ENCODE measurements at places on chromosomes 3 and 15.

DNA sequence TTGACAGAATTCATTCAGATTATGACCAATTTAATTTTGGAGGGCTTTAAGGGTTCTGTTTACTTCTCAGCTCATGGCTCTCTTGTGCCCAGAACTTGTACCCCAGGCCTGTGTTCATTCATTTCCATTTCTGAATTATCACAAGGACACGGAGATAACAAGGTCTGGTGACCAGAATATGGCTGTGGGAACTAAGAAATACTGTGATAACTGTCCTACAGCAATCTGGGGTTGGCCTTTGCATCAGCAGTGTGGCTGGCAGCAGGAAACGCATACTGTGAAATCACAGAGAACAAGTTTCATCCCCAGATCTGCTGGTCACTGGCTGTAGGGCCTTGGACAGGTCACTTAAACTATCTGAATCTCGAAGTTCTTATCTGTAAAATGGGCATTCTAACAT is 41.8 kb upstream of the TPM1 start:
- DNase-seq: no peak

DNA sequence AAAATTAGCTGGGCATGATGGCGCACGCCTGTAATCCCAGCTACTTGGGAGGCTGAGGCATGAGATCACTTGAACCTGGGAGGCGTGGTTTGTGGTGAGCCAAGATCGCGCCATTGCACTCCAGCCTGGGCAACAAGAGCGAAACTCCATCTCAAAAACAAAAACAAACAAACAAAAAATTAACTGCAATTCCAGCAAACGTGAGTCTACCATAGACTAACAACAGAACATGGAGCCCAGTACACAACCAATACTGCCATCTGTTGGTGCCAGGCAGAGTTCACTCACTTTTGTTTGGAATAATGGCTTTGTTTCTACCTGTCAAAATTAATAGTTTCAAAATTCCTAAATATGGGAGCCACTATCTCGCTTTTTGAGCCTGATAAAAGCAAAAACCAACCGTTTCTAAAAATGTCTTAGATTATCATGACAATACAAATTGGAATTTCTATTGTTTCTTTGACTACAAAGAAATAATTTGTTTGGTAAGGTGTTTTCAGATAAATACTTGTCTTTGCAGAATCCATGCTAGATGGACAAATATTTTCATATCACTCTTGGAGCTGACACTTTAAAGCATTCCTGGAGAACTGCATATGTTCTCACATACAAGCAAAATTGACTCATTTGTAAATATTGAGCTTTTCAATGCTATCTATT is 45.0 kb downstream of the GPR176 start:
- no peak for DNase-seq

- DNase-seq: no peak
Observed at GRCh38 chr3:35592589-35593295, 46.6 kb upstream of the ARPP21 start.

DNA sequence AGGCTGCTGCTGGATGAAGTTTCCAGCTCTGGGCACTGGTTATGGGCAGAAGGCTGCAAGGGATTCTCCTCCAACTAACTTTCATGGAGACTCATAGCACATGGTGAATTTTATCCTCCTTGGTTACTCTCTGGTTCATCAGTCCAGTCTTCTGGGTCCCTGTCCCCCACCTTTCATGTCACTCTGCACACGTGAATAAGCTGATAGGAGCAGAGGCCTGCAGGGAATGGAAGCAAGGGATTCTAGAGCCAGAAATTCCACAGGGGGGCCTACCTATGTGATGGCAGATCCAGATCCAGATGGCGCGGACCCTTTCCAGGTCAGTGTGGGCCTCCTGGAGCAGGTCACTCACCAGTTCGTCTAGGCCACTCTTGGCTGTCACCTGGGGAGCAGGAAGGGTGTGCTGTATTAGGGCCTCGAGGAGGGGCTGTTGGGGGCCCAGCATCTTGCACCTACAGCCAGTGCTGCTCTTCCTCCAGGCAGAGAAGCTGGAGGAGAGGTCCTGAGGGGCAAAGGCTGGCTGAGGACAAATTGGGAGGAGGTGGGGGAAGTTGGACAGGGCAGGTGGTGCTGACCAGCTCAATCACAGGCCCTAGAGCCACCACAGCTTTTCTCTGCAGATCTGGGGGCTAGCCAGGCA is 30.2 kb downstream of the KY start:
- DNase-seq: no peak

- no peak for DNase-seq
Observed at GRCh38 chr3:13199006-13199776, 126.0 kb upstream of the IQSEC1 start.

DNA sequence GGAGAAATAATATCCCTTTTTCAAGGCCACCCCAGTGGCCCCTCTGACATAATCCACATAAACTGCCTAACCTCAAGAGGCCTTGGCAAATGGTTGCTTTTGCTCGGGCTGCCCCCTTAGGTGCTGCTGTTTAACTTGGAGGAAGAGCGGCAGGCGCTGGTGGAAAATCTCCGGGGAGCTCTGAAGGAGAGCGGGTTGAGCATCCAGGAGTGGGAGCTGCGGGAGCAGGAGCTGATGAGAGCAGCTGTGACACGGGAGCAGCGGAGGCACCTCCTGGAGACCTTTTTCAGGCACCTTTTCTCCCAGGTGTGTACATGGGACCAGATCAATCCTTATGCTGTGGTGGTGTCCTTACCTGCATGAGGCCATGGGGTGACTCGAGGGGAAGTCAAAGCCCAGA is 15.0 kb downstream of the DUOX1 start:
- no peak for DNase-seq

DNA sequence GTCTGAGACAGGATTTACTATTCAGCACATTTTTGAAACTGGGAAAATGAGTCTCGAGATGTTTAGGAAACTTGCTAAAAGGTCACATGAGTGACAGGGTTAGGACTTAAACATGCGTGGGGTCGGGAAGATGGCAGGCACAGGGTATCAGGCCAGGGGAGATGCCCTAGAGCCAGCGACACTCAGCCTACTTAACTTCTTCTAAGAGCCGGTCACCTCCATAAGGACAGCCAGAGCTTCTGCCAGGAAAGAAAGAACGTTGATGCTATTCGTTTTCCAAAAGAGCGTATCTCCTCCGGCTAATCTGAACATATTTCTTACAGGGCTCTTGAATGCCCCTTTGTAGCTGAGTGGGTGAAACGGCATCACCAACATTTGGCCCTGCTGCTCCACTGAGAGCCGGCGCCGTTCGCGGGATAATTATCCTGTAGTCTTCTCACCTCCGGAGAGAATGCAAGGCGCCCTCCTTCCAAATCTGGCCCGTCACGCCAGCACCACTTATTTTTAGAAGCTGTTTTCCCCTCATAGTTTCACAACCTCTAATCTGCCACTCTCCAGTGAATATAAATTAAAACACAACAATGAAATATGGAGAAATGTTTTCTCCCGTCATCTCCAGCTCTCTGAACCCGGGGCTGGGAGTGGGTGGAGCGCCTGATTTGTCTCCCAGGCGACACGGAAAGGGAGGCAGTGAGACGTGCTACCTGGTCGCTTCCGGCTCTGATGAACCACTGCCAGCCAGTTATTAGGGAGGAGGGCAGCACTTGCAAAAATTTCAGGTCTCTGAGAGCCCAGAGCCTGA is 58.5 kb downstream of the LIPC start:
- DNase-seq: no peak

GRCh38 chr15:69305204-69305931 is 6.7 kb downstream of the PAQR5 start:
- no peak for DNase-seq

DNA sequence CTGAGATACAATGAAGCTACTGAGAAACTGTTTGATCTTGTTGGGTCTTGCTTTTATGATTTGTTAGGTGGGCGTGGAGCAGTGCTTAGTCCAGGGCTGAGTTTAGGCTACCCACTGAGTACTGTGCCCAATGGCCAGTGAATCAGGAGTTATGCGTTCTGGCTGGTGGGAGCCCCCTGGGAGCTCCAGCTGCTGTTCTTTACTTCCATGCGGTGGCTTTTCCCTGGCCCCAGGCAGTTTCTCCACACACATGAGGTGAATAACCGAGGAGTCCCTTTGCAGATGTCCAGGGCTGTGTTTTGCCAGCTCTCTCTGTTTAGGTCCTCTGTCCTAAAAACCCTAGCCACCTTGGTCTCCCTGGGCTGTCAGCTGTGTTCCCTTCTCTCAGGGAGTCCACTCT is 106.5 kb downstream of the KLF13 start:
- DNase-seq: no peak

GRCh38 chr3:8777201-8777977 is 8.0 kb upstream of the OXTR start:
- DNase-seq: no peak

GRCh38 chr3:36812240-36812639 is 47.9 kb upstream of the DCLK3 start:
- DNase-seq: no peak

DNA sequence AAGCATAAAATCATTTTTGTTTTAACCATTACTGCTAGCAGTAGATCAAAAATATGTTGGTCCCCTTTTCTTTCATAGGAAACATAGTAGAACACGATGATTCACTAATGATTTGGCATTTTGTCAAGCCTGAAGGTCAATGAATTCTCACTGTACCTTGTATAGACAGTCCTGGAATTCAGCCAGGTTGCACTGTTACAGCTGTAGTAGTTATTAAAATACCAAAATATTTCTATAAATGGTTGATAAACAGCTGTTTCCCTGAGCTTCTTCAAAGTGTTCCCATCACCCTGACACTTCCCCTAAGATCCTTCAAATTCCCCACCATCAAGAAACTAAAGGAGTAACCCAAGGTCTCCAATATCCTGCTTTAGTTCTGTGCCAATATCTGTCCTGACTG is 200.9 kb downstream of the ATP8B4 start:
- DNase-seq: no peak

- no peak for DNase-seq
Observed at GRCh38 chr15:70192490-70192889, 94.8 kb upstream of the TLE3 start.

GRCh38 chr3:135059580-135059979 is 264.5 kb downstream of the EPHB1 start:
- no peak for DNase-seq

- DNase-seq: no peak
Observed at GRCh38 chr15:75307778-75308390, 25.2 kb downstream of the GOLGA6D start.

- no peak for DNase-seq
Observed at GRCh38 chr3:114313426-114313825, 19.6 kb downstream of the TIGIT start.

GRCh38 chr3:13045904-13046568 is 27.2 kb downstream of the IQSEC1 start:
- no peak for DNase-seq

DNA sequence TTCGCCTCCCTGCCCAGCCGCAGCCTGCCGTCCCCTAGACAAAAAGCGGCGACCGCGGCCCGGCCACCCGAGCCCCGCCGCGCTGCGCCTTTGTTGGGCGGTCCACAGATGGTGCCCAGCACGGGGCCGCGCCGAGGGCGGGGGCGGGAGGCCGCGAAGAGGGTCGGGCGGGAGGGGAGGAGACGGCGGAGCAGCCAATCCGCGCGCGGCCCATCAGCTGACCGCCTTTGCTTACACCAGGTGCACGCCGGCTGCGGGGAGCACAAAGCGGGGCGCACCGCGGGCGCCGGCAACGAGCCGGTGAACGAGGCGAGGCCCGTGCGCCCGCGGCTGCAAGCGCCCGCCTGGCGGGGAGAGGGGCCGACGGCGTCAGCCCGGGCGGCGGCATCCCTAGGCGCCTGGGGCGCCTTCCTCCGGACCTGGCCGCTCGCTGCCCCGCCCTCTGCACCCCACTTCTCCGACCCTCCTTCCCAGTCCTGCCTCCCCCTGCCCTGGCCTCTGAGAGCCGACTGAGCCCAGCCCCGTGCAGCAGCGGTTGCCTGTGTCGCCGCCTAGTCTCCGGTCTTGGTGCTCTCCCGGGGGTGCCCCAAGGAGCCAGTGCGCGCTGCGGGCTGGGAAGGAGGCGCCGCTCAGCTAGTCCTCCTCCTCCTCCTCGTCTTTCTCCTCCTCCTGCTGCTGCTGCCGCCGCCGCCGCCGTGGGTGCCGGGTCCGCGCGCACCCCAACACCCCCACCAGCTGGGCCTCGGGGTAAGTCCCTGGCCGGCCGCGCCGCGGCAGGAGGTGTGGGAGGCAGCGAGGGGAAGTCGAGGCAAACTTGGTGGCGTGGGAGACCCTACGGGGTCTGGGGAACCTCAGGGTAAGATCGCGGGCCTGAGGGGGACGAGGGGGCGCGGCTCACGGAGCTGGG is at the start of gene LRRN1:
Gene LRRN1 (plus strand): TSS at position 259 of the 907 bp plus-strand sequence. CDS start 45,211 bp downstream, outside the sequence.
- no peak for DNase-seq

GRCh38 chr3:167346171-167346570 is 33.9 kb downstream of the ZBBX start:
- DNase-seq: no peak

GRCh38 chr15:68317281-68318007 is 39.9 kb downstream of the FEM1B start:
- DNase-seq: no peak

DNA sequence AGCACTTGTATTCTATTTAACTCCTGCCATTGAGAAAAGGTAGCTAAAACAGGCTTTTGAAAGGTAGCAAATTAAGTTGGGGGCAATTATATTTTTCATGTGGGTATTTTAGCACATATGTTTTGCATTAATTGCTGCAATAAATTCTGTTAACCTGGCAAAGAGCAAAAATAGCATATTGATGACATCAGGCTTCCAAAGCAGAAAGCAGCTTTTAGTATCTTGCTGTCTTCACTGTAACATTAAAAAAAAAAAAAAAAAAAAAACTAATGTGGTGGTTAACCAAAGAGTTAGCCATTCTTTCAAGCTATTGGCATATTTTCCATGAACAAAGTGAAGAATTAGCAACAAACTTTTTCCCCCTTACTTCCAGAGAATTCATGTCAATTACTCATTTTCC is 9.1 kb downstream of the EPHA3 start:
- DNase-seq: no peak

GRCh38 chr15:46855388-46855787 is 861.9 kb upstream of the SEMA6D start:
- no peak for DNase-seq

DNA sequence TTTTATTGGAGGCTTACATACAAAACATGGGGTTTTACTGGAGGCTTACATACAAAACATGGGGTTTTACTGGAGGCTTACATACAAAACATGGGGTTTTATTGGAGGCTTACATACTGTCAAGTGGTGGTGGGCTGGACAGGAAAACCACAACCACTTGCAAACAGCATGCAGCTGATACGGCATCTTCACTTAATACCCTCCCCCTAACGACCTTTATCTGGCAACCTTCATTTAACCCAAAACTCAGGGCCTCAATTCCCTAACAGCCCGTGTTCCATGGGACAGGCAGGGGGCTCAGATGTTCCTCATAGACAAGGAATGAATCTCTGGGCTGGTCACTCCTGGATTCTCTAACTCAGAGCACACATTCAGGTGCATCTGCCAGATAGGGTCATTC is 137.1 kb downstream of the CD47 start:
- DNase-seq: no peak

- DNase-seq: no peak
Observed at GRCh38 chr15:85625166-85625830, 169.4 kb downstream of the KLHL25 start.

- DNase-seq: no peak
Observed at GRCh38 chr3:1381647-1382036, 288.8 kb downstream of the CNTN6 start.
